ENCODE measurements at places on chromosomes 2 and 18. TPM values are rescaled to one million over a fixed set of nuclear protein-coding genes. Genes with fewer than 3 reads are reported as not detected.

STPG4 gene
- not detected for total RNA-seq

NLRC4 gene
- total RNA-seq: not detected

IGFBP2 gene
- 678 TPM for total RNA-seq

MC4R gene
- not detected for total RNA-seq

B4GALT6 gene
- total RNA-seq: 1.8 TPM

SIX3 gene
- total RNA-seq: not detected

PRPF40A gene
- total RNA-seq: 116 TPM

CERS6 gene
- total RNA-seq: 34.8 TPM

GYPC gene
- 2.8 TPM for total RNA-seq

ESPNL gene
- not detected for total RNA-seq

STON1 gene
- total RNA-seq: 0.05 TPM

MC5R gene
- not detected for total RNA-seq

IHH gene
- total RNA-seq: not detected

All from airway epithelial cell (primary cell).